ENCODE measurements at places on chromosomes 16 and 17.
A peak's percentile ranks its signal among the peaks of the same experiment; 100 is the strongest.

- no peak for DNase-seq
Observed at GRCh38 chr16:73886426-73886825, 410.2 kb upstream of the PSMD7 start.

DNA sequence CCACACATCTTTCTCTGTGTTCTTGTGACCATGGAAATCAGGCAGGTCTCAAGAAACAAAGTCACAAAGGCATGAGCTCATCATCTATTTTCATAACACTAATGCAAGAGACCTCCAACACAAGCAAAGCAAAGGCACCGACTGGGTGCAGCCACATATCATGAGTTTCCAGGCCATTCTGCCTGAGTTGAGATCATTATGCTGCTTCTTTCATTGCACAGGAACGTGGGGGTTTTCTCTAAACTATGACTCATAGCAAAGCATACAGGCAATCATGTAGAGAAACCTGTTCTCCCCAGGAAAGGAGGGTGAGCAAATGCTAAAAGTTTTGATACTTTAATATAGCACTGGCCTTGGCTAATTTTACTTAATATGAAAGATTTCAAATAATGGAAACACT is 60.7 kb downstream of the GRIN2A start:
- no peak for DNase-seq

- peak; percentile 42 for DNase-seq
Observed at GRCh38 chr16:85151603-85152413, 39.5 kb upstream of the CIBAR2 start.

- no peak for DNase-seq
Observed at GRCh38 chr16:30830072-30830417, 43.0 kb upstream of the ZNF629 start.

DNA sequence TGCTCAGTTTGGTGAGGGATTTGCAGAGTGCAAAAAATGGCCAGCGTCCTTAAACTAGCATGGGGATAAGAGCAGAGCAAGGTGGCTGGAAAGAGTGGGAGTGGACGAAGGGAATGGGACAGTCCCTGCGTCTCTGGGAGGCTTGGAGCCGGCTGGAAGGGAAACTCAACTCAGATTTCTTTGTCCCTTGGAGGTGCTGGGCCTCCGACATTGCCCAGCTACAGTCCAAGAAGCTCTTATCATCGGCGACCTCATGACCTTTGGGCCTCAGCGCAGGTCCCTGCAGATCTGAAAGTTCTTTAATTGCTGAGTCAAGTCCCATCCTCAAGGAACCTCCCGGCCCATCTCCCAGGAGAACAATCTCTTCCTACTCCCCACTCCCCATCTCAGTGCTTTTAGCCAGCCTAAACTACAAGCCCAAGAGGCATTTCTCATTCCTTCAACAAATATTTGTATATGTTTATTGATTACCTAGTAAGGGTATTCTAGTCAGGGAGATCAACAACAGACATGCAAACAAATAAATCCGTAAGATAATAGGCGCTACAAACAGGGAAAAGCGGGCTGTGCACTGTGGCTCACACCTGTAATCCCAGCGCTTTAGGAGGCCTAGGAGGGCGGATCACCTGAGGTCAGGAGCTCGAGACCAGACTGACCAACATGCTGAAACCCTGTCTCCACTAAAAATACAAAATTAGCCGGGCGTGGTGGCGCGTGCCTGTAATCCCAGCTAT is 985 bp upstream of the TMEM107 start:
- no peak for DNase-seq

- no peak for DNase-seq
Observed at GRCh38 chr17:1398028-1398427, 2.0 kb downstream of the YWHAE start.

DNA sequence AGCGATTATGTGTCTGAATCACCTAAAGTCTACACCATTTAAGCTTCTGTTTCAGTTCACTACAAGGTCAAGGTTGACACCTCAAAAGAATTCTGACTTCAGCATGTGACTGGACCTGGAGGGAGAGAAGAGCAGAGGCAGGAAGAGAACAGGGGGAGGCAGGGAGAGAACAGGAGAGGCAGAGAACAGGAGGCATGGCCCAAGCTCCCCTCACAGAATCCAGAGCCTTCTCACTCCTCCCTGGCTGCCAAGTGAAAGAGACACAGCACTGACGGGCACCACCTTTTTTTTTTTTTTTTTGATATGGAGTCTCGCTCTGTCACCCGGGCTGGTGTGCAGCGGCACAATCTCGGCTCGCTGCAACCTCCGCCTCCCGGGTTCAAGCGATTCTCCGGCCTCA is 11.4 kb downstream of the GGA2 start:
- DNase-seq, result no peak

GRCh38 chr17:17556671-17557070 is 34.8 kb downstream of the PEMT start:
- DNase-seq, result no peak

DNA sequence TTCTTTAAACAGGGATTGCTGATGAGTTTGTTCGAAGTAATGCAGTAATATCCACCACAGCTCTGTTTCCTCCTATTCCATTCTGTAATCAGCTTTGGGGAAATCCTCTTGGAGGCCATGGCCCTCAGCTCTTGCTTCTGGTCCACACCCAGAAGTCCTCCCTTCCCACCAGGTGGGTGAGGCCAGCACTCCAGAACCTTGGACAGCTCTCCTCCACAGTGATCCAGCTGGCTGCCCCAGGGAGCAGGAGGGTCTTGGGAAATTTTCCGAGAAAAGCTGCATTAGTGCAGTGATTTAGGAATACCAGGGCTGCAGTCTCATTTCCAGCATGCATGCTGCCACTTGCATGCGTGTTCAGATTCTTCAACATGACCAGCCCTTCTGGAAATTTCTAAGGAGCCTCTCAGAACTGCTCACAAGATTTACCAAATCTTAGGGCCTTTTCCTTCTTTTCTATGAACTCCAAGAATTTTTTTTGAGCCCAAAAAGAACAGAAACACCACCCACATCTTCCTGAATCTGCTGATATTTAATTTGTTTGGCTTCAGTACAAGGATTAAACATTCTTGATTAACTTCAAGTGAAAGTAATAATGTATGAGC is 4.2 kb downstream of the SMPD3 start:
- peak; percentile 41 for DNase-seq

- DNase-seq, result no peak
Observed at GRCh38 chr16:78323315-78323714, 223.9 kb downstream of the WWOX start.

- DNase-seq, result peak; percentile 19
Observed at GRCh38 chr17:71764505-71764904, 356.3 kb upstream of the SOX9 start.

- no peak for DNase-seq
Observed at GRCh38 chr16:55294931-55295342, 29.1 kb upstream of the IRX6 start.

DNA sequence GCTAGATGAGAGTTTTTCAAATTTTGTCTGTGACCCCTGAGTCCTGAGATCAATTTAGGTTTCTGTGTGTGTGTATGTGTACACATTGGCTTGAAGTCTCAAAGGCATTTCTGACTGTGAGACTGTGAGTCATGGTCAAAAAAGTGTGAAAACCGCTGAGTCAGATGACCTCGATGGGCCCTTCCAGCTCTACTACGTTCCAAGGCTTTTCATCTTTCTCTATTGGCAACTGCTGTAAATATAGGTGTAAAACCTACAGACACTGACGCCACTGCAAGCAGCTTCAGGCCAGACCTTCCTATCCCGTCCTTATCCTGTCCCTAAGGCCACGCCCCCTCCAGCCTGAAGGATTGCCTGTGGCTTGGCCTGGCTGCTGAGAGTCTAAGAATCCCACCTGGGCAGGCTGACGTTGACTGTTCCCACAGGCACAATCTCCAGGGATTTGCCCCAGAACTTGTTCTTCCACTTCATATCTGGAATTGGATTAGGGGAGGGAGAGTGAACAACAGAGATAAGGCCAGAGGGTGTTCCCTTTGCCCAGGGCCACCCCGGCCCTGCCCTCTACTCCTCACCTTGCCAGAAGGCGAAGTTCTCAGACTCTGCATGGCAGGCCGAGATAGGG is 11.3 kb downstream of the OSBPL7 start:
- DNase-seq, result no peak

DNA sequence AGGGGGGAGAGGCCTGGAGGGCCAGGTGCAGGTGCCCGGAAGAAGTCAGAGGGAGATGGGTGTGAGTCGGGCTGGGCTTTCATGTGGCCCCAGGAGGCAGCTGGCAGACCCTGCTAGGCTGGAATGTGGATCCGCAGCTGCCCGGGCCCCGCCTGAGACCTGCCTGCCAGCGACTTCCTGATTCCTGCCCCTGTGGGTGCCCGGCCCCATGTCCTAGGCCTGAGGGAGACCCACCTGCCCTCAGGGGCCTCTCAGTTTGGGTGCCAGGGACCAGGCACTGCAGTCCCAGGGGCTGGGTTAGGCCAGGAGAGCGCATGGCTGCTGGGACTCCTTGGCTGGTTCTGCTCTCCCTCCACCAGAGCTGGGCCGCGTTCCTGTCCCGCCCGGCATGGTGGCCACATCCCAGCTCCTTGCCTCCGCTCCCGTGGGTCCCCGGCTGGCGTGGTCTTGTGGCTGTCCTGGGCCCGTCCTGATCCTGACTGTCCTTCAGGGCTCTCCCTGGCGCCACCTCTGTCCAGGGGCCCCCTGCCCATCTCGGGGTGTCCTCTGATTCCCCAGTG is 22.1 kb upstream of the SPNS2 start:
- DNase-seq, result no peak

DNA sequence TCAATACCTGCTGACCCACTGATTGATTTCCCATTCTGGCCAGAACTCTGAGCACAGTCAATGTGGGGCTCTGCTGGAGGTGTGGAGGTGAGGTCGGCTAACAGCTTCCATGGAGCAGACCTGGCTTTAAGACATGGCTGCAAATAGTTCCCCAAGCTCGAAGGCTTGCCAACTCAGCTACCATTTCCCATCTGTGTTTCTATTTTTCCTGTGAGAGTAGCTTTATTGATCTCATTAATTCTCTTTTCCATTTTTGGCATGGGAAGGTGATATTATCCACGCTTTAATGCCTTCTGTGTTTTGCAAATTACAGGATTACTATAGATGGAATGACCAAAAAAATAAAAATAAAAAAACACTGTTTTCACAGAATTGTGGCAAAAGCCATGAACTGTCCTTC is 151.6 kb upstream of the XYLT1 start:
- DNase-seq, result no peak

DNA sequence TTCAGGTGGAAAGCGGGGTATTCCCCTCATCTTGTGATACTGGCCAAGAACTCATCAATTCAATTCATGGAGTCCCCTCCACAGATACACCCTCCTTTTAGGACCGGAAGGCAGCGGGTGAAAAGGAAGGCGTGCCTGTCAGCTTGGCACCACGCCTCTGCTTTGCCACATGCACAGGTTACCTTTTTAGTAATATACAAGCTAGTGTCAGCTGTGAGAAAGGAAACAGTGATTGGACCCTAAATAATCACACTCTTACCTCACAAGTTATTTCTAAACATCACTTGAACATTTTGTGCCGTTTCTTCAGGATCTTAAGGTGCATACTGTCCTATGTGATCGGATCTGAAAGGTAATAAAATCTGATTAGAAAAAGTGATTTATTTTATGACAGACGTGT is 15.7 kb downstream of the ZDHHC7 start:
- DNase-seq, result no peak

GRCh38 chr16:74029115-74029792 is 267.4 kb upstream of the PSMD7 start:
- DNase-seq, result no peak

GRCh38 chr17:10135539-10136257 is 62.7 kb downstream of the GAS7 start:
- peak; percentile 69 for DNase-seq

DNA sequence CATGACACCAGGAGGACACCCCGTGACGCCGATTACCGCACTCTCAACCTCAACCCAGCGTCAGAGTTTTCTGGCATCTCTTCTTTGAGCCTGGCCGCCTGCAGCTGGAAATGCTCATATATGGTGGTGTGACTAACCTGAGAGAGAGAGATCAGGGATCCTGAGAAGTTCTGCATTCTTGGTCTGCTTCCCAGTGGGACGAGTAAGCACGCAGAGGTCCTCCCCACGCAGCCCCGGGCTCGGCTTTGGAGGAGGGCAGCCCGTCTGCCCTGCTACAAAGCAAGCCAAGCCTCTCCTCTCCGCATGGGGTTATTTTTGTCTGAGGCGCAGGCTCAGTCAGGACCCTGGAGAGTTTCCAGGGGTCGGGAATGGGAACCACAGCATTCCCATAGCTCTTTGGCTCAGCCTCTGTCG is 16.5 kb downstream of the CRISPLD2 start:
- DNase-seq, result peak; percentile 15

GRCh38 chr16:69490707-69491324 is 66.4 kb downstream of the CYB5B start:
- no peak for DNase-seq

- no peak for DNase-seq
Observed at GRCh38 chr16:28110977-28111376, 47.5 kb upstream of the GSG1L start.

DNA sequence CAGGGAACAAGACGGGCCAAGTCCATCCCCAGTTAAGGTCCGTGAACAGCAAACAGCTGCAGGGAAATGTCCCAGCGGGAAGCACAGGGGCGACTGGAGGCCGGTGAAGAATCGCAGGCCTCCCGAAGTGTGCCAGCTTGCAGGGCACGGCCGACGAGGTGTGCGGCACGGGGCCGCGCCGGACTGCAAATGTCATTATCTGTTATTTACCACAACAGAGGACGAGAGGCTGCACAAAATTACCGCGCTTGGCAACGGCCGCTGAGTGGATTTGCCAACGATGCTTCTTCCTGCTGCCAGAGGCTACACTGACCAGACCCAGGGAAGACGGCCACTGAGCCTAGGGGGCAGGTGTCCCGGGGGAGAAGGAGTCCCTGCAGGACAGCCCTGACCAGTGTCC is 53.1 kb downstream of the RPH3AL start:
- DNase-seq, result no peak

DNA sequence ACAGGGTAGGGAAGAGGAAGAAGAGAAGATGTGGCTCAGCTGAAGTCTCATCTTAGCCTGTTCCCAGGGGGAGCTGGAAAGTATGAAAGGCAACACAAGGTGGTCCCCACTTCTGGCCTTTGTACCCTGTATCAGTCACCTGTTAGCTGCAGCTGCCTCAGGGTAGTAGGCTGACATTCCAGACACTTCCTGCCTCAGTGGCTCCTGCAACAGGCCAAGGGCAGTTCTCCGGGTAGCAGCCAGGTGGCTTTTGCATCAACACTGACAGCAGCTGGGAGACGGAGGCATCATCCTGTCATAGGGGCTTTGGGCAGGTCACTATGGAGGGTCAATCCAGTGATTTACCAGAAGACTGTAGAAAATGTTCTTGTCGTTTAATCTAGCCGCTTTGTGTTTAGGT is 124.0 kb downstream of the RGS9 start:
- DNase-seq, result no peak

GRCh38 chr17:58263773-58264172 is 17.0 kb downstream of the MPO start:
- DNase-seq, result no peak

DNA sequence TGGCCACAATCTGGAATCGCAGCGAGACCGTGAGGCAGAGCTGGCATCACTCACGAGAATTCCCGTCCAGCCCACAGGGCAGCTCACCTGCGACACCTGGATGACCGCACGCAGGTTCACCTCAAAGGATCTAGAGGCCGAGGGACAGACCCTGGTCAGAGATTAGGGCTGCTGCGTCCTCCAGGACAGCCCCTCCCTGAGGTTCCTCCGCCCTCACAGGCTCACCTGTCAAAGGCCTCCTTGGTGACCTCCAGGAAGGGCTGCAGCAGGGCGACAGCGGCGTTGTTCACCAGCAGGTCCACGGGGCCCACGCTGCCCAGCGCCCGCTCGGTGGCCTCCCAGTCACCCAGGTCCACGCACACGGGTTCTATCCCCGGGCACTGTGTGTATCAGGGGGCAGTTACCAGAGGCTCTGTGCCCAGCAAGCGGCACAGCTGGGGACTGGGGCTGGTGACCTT is 834 bp downstream of the DCXR start:
- no peak for DNase-seq

GRCh38 chr17:42059815-42060214 is 9.4 kb upstream of the C17orf113 start:
- no peak for DNase-seq

Measured in A673 (cell line).